ENCODE measurements at places on chromosomes 13 and 19.

DNA sequence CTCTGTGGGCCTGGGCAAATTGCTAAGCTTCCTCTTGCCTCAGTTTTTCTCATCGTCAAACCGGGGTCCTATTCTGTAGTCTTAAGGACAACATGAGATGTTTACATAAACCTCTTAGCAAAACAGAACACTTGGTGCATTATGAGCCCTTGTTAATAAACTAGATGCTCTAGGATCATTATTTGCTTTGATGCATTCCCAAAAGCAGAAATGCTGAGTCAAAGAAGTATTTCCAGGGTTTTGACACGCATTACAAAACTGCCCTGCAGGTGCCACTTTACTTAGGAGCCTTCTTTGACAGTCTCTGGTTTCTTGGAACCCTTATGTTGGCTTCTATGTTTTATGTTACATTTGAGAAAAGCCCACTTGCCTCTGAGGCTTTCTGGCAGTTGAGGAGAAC lies 12.1 kb downstream of the AKAP11 start:
- DNase-seq, result no peak

- DNase-seq, result no peak
Measured at GRCh38 chr13:51240958-51241357, 18.8 kb downstream of the FAM124A start.

DNA sequence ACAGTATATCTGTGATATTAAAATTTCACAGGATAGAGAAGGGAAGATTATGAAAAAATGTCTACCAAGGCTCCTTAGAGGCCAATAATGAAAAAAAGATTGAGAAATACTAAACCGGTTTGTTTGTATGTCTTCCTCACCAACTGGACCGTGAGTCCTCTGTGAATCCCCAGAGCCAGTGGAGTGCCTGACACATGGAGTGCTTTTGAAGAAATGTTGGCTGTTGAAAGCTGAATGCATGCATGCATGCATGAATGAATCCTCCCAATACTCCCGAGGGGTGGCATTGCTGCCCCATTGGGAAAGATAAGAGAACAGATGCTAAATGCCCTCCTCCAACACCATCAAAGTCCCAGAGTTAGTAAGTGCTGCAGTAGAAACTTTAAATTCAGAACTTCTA lies 152.7 kb upstream of the SERP2 start:
- no peak for DNase-seq

- DNase-seq, result no peak
Measured at GRCh38 chr13:49812812-49813211, 20.3 kb upstream of the KPNA3 start.

DNA sequence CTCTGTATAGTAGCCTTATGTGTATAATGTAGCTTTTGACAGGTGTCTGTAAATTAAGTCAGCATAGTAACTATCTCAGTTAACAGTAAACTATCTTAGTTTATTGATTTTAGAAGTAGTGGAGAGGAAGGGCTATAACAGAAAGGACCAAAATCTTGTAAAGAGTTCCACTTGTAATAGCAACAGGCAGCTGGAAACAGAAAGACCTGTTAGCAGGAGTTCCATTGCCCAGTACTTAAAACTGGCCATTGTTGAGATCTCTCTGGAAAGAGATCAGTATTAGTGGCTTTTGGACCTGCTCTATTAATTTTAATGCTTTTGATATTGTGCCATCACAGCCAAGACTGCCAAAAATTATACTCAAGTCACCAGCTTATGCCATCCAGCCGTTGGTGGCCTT lies 32.0 kb upstream of the GARRE1 start:
- DNase-seq, result no peak

DNA sequence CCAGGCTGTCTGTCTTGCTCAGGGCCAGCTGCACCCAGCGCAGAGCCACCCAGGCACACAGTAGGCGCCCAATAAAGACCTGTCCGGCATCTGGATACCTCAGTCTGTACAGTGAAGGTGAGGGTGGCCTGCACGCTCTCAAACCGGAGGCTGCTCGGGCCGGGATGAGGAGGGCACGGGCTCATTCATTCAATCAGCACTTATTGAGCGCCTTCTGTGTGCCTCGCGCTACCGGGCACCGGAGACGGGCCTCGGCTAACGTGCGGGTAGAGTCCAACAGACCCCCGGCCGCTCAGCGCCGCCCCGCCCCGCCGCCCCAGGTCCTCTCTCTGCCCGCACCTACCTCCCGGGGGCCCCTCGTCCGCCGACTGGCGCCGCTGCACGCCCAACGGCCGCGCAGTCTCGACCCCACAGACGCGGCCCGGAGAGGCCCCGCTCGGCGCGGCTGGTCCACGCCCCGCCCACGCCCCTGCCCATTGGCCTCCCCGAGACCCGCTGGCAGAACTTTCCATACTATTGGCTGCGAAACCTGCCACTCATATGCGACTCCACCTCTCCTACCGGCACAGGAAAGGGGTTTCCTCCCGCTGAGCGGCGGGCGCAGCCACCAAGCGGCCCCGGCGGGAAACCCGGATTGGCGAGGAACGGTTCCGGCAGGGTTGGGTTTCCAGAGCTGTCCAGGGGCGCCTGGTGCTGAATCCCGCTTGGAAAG lies at the start of gene SLC39A3:
TSS of gene SLC39A3 (minus strand) at position 416 of the 712 bp plus-strand sequence. CDS start 2,760 bp downstream, outside the sequence.
- peak; percentile 96 for DNase-seq

DNA sequence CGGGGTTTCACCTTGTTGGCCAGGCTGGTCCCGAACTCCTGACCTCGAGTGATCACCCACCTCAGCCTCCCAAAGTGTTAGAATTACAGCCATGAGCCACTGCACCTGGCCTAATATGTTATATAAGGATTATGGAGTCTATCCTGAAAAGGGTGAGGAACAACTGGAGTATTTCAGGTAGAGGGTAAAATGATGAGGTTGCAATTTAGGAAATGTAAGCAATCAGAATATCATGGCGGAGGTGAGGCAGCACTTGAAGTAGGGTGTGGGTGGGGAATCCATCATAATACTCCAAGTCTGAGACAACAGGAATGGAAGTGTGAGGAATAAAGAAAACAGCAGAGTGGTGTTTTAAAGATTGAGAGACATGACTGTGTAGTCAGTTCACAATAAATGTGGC lies 582.2 kb downstream of the FGF9 start:
- DNase-seq, result no peak

DNA sequence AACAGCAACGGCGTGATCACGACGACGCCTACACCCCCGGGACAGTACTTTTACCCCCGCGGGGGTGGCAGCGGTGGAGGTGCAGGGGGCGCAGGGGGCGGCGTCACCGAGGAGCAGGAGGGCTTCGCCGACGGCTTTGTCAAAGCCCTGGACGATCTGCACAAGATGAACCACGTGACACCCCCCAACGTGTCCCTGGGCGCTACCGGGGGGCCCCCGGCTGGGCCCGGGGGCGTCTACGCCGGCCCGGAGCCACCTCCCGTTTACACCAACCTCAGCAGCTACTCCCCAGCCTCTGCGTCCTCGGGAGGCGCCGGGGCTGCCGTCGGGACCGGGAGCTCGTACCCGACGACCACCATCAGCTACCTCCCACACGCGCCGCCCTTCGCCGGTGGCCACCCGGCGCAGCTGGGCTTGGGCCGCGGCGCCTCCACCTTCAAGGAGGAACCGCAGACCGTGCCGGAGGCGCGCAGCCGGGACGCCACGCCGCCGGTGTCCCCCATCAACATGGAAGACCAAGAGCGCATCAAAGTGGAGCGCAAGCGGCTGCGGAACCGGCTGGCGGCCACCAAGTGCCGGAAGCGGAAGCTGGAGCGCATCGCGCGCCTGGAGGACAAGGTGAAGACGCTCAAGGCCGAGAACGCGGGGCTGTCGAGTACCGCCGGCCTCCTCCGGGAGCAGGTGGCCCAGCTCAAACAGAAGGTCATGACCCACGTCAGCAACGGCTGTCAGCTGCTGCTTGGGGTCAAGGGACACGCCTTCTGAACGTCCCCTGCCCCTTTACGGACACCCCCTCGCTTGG lies 966 bp downstream of the JUNB start:
- DNase-seq, result no peak

DNA sequence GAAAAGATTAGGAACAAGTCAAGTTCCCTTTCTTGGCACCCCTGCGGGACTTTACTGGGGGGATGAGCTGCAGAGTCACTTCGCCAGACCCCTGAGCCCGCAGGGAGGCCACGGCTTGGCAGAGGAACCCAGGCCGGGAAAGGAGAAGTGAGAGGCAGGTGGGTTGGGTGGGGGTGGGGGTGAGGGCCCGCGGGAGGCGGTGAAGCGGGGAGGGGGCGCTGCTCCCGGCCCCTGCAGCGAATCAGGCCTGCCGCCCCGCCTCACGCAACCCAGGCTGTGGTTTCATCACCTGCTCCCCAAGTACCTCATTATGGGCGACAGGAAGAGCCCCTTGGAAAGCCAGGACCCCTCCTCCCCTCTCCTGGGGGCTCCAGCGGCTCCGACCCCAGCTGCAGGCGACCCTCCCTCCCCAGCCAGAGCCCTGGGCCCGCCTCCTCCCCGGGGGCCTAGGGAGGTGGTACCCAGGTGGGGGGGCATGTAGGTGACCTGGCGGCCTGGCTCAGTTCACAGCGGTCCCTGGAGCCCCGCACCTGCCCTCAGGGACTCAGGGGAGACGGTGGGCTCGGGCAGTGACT lies 9.5 kb downstream of the MEF2B start:
- no peak for DNase-seq

- peak; percentile 36 for DNase-seq
Measured at GRCh38 chr13:45055198-45055901, 65.0 kb upstream of the GTF2F2 start.

DNA sequence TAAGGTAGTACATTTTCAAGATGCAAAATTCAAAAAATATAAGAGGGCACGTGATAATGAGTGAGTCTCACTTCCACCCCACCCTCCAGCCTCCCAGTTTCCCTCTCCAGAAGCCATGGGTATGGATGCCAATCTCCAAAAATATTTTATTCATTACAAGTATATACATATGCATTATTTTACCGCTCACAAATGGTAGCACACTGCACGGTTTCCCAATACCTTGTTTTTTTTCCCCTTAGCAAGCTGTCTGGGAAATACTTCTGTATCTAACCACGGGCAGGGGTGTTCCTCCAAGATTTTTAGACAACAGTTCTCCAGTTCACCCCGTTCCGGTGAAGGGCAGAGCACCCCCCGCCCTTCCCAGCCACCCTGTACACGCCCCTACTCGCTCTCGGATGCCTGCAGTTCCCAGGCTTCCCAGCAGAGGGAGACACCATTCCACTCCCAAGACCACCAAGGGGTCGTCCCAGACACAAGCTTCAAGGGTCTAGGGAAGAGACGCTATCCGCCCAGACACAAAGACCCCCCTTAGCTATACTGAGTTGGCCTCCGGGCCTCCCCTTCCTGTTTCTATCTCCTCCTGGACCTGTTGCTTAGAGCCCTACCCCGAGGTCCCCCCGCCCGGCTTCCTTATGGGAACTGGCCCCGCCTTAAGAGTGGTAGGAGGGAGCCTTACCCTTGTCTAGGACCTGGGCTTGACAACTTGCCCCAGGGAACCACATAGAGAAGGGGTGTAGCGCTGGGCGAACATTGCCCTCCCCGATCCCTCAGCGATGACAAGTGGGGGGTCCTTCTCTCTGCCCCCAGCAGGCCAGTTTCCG lies 1.1 kb upstream of the FXYD3 start:
- no peak for DNase-seq

DNA sequence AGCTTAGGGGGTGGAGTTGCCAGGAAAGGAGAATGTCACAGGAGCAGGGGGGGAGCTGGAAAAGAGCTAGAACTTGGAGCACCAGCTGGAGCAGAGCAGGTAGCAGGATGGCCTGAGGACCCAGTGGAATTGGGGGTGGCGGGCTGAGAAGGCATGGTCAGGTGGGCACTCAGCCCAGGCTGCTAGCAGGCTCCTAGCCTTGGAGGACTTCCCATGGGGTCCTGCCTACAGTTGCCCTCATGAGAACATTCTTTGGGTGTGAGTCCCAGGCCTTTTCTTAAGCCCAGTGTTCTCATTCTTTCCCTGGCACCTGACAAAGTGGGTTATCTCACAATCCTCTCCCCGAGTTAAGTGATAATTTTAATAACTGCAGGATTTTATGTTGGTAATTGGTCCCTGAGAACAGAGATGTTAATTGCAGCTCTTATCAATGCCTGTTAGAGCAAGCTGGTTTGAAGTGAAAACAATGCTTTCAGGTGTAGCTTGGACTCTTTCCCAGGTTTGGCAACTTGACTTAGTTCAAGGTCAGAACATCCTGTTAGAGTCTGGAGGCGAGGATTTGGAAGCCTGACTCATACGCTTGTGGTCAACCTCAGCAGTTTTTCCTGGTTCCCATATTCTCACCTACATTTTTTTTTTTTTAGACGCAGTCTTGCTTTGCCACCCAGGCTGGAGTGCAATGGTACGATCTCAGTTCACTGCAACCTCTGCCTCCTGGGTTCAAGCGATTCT lies 18.1 kb upstream of the OLFM4 start:
- DNase-seq, result no peak

DNA sequence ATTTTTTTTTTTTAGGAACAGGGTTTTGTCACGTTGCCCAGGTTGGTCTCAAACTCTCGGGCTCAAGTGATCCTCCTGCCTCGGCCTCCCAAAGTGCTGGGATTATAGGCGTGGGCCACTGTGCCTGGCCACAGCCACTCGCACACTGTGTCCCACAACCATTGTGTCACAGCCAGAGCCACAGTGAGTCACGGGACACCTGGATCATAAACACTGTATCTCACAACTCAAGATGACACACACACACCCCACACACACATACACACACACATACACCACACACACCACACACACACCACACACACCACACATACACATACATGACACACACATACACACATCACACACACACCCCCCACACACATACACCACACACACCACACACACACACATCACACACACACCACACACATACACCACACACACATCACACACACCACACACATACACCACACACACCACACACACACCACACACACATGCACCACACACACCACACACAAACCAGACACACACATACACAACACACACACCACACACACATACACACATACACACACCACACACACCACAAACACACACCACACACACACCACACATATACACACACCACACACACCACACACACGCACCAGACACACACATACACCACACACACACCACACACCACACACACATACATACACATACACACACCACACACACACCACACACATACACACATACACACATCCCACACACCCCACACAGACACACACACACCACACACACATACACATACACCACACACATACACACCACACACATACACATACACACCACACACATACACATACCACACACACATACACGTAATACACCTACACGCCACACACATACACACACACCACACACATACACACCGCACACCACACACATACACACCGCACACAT lies 16.2 kb downstream of the ELAVL3 start:
- DNase-seq, result no peak
